ENCODE measurements at places on chromosomes 1 and 21.

GRCh38 chr1:151504759-151505158 lies 6.4 kb upstream of the CGN start:
- DNase-seq = no peak

- DNase-seq = no peak
Observed at GRCh38 chr21:36194024-36194423, 37.4 kb downstream of the DOP1B start.

DNA sequence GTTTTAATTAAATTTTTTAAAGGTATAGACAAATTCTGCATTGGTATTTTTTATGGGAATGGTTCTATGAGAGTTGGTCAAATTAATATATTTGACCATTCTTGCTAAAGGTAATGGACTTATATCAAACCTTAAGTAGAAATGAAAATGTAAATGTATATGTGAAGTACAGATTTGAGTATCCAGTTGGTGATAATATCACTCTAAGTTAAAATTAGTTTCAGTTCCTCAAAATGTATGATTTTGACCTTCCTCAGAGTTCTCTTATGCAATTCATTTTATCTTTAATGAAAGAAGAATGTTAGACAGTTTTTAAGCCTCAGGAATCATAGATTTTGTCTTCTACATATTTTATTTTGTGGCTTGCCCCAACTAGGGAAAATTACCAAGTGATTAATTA lies 1291.5 kb upstream of the B3GALT2 start:
- DNase-seq = no peak

GRCh38 chr1:205962821-205963221 lies 19.6 kb upstream of the SLC26A9 start:
- DNase-seq = no peak

DNA sequence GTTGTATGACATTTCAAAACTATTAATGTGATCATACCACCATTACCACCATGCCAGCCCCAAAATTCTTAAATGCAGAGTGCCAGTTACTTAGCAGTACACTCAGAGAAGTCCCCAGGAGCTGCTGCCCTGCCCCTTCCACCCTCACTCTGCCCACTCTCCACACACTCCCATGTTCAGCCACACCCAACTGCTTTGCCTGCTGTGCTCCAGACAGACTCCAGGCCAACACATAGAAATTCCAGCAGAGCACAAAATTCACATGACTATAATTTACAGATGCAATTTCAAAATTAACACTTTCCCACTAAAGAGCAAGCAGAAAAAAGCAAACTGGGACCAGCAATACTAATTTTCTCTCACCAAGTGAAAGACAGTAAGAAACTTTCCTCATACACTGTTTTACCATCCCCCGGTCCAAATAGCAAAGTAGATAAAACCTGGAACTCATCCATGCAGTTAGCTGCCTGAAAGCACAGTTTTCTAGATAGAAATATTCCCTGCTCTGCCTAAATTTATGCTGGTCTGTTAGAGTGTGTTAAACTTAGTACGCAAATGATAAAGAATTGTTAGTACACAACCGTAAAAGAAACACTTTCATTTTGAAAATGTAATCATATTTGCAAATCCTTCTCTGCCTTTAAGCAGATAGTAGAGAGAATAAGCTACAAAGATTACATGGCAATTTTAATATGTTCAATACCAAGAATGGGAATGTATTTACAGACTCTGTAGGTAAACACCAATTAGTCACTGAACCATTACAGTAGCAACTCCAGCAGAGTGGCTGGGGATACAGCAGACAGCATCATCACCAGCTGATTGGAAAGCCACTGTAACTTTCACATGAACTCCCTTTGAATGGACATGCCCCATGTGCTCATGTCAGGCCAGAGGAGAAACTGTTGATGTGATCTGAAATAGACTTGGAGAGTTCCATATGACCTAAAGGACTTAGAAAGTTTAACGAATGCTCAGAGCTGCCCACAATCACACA lies 176.5 kb downstream of the VAV3 start:
- no peak for DNase-seq

DNA sequence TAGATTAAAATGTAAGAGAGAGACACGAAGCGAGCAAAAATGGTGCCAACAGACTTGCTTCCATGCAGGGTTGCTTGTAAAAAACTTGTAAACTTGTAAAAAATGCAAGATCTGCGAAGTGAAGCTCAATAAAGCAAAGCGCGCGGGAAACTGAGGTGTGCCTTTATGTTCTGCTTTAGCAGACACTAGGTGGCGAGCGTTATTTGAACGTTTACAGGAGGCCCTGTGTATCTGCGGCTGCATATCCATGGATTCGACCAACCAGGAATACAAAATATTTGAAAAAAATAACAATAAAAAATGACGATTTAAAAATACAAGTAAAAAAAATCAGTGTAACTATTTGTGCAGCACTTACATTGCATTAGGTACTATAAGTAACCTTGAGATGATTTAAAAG lies 1.5 kb downstream of the UBE2G2 start:
- no peak for DNase-seq

- no peak for DNase-seq
Observed at GRCh38 chr21:46421191-46421750, 37.4 kb upstream of the DIP2A start.

DNA sequence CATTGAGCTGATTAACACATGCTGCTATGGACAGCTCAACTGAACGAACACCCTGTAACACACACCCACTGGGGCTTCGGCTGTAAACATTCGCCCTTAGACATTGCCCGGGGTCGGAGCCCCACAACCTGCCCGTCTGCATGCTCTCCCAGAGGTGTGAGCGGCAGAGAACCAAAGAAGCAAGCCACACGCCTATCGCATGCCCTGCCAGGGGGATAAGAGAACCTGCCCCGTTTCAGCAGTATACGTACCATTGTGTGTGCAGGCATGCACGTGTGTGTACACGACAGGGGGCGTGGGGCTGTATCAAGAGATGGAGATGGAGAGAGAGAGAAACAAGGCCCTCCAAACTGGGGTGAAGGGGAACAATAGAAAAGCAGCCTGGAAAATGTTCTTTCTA lies 9.9 kb upstream of the DESI2 start:
- DNase-seq = no peak

GRCh38 chr1:237838904-237839534 lies 51.7 kb downstream of the ZP4 start:
- DNase-seq = no peak

DNA sequence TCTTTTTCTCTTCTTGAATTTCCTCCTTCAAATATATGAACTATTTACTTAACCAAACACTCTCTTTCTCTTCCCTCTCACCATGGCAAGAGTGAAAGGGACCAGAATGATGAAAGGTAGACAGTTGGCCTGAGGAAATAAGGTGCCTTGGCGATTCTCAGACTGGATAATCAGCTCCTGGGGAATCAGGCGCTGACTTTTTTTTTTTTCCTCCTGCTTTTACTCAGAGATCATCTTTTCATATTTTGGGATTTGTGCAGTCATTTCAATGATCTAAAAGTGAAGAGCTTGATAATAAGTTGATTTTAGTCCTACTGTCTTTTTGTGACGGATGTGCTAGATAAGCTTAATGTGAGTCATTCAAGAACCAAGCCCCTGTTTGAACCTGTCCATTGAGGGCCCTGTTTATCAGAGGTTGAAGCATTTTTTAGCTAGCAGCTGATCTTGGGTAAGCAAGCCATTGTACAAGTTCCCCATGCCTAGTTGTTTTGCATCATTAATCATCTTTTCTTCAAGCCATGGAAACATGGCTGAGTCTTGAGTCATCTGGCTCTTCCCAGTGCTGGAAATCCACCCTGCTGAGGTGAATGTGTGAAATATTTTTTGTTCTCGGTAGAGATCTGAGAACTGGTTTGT lies 40.8 kb downstream of the ITSN1 start:
- no peak for DNase-seq

DNA sequence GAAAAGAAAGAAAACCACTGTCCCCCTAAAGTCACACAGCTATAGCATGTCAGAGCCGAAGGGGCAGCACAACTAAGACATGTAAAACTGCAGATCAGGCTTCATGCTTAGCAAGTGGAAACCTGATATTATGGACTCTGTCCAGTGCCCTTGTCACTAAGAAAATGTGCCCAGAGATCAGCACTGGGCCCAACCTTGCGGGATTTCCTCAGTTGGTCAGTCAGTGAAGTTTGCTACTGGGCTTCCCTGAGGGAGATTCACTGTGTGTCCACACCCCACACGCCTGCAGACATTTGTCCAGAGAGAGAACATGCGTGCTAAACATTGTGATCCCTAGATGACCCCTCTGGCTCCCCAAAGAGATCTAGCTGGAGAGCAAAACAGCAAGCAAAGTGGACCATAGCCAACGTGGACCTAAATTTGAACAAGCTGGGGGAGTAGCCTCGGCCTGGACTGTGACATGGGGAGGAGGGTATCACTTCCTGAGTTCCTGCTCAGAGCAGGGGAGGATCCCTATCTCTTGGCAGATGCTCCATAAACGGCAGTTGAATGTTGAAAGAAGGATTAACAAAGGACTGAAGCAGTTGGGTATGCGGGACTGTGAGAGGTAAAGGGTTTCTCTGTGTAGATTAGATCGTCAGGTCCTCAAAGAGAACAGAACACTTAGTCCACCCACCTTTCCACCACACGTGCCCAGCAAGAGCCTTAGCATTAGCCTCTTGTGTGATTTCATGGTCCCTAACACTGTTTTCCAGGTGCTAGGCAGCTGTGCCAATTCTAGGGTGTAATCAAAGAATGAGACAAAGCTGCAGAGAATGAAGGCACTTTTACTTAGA lies 53.6 kb downstream of the GLUL start:
- DNase-seq = no peak

DNA sequence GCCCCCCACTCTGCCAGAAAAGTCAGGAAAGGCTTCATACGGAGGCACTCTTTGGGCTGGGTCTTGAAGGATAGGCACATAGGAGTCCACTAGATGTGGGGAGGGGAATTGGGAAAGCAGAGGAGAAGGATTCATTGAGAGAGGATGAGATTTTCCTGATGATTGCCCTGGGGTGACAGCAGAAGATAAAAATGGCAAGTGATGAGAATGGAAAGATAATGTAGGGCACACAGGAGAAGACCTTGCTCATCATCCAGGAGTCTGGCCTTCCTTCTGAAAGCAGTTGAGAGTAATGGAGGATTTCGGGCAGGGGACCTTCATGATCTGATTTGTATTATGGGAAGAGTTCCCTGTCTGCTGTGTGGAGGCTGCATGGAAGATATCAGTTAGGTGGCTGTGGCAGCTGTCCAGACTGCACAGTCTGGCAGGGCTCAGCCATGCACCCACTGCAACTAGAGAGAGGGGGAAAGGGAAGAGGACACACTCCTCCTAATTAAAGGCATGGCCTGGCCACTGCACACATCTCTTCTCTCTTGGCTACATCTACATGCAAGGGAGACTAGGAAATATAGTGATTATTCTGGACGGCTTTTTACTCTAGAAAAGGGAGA lies 9.6 kb upstream of the FABP3 start:
- no peak for DNase-seq

GRCh38 chr1:160640359-160641123 lies 6.3 kb downstream of the SLAMF1 start:
- DNase-seq = no peak

- no peak for DNase-seq
Observed at GRCh38 chr1:147115496-147115895, 56.8 kb downstream of the PRKAB2 start.

DNA sequence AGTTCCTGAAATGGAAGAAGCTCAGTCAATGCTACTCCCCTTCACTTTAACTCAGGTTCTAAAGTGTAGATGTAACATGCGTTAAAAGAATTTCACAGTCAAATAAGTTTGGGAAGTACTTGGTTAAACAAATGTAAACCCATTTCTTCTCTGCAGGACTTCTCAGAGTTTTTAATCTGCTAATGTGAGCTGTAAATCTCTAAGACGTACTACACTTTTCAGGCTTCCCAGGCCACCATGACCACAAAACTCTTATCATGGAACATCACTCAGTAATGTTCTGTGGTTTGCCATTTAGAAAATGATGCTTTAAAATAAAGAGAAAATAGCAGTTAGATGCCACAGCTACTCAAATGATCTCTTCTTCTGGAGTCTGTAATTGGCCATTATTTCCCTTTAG lies 104.3 kb downstream of the HHIPL2 start:
- DNase-seq = no peak

- no peak for DNase-seq
Observed at GRCh38 chr1:2408859-2409276, 3.5 kb downstream of the PEX10 start.

GRCh38 chr1:159880430-159880829 lies 18.0 kb upstream of the VSIG8 start:
- DNase-seq = no peak

DNA sequence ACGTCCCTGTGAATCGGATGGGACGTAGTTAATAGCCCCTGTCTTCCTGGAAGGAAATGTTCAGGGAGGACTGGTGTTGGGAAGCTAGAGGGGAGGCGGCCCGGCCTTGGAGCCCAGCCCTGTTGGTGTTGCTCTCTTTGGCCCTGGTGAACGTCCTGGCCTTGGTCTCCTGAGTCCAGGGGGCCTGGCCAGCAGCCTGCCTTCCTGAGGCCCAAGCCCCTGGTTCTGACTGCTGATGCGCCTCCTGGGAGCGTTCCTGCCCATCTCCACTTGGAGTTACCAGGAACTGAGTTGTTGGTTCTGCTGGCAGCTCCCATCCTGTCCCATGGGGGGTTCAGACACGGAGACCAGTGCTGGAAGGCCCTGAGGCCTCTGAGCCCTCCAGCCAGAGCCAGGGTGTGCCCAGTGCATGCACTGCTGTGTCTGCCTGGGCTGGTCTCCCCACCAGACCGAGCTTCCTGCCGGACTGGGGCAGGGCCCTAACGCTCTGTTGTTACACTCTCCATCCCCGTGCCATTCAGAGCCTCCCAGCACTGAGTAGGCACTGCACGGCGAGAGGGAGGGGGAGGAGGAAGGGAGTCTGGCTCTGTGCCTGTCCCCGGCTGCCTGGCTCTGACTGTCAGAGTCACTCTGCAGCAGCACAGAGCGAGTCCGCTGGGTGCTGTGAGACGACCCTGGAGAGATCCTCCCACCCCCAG lies 382.5 kb upstream of the VAMP3 start:
- no peak for DNase-seq

GRCh38 chr1:84768634-84769033 lies 78.4 kb upstream of the SSX2IP start:
- DNase-seq = no peak

DNA sequence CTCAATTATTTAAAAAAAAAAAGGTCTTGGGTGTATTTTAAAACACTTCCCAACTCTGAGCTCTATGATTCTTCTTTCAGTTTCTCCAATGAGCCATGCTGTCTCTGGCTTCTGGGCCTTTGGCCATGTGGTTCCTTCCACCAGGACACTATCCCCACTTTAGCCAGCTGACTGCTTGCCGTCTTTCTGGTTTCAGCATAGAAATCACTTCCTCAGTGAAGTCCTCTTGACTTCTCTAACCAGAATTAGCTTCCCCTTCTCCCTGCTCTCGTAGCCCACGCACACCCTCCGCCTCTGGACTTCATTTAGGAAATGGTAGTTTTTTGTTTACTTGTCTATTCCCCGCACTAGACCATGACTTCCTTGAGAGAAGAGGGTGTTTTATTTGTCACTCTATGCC lies 1.1 kb upstream of the DIO1 start:
- no peak for DNase-seq
